NCI-H526 (cell line): ENCODE measurements at places on chromosomes 7 and 10.

GRCh38 chr10:88764110-88764509, 4.3 kb downstream of the LIPN start:
- DNase-seq, result no peak

GRCh38 chr10:10914144-10914543, 103.5 kb upstream of the CELF2 start:
- no peak for DNase-seq

DNA sequence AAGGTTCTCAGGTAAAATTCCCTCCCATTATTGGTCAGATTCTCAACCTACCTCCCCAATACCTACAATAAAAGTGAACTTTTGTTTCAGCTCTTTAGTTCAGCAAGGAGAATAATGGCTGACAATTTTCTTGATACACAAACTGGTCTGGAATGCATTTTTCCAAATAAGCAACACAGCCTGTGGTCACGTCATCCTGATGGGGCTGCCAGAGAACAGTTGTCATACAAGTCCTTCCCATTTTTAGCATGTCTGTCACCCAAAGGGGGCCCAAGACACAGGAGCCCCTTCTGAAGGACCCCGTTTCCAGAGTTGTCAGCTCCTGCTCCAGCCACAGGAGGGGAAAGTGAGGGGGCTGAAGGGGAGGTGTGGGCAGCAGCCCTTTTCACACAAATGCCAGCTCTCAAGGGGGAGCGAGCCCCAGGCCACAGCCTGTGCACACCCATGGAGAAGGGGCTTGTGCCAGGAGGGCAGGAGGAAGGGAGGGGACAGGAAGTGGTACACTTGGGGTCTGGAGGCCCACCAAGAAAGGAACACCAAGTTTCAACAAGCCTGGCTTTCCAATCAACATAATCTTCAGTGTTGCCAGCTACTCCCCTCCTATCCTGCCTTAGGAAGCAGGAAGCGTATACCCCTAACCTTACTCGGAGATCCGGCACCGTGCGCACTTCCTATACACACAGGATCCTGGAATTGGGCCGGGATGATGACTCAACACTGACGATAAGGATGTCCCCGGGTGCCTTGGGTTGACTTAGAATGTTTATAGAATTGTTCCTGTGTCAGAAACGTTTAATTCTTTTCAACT, 43.4 kb upstream of the PDLIM1 start:
- DNase-seq, result no peak

GRCh38 chr10:87585565-87586514, 73.8 kb upstream of the PAPSS2 start:
- no peak for DNase-seq

DNA sequence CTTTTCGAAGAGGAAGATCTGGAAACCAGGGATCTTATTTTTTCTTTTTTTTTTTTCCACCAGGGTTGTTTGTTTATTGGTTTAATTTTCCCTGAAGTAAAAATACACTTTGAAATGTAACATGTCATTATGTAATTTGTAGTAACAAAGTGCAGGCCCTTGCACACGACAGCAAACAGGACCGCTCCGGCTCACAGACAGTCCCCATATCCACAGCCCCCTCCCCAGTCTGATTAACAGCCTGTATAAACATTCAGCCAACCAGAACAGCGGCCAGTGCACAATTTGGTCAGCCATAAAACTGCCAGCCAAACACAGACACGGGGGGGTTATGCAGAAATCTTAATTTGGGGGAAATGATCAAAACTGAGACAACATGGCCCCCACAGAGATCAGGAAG, 431.6 kb upstream of the NPVF start:
- no peak for DNase-seq

DNA sequence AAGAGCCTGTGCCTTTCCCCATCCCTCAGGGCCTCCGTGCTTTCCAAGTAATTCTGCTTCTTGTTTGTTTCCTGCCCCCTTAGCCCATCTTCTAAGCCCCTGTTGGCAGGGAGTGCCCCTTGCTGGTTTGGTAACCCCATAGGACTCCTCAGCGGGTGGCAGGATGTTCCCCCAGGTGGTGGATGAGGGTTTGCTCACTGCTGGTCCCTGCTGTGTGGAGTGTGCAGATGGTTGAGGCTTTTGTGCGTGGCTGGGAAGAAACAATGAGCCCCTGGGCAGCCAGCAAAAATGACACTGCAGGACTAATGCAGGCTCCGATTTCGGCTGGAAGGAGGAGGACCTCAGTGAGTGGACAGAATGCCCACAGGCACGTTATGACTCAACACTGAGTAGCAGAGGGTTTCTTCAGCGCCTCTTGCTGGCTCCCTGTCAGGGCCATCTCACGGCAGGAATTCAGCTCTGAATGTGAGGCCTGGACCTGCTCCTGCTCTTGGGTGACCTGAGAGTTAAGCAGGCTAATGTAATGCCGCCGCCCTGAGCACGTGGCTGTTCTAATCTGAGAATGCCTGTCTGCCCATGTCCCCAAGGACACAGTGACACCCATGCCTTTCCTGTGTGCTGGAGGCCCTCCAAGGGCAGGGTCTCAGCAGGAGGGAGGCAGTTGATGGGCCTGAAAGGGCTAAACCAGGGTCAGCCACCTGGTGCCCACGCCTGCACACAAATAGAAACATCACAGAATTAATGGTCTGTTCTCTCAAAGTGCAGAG, 16.6 kb downstream of the BAG3 start:
- no peak for DNase-seq

- no peak for DNase-seq
Measured at GRCh38 chr7:36802459-36803135, 78.3 kb upstream of the AOAH start.

- peak; percentile 20 for DNase-seq
Measured at GRCh38 chr10:59625721-59626522, 83.7 kb downstream of the SLC16A9 start.
